Mammary epithelial cell (primary cell): ENCODE measurements at places on chromosomes 16 and 17.

GRCh38 chr17:80446645-80447405, 29.6 kb downstream of the NPTX1 start:
- DNase-seq = peak; percentile 15

GRCh38 chr16:78436023-78436422, 336.6 kb downstream of the WWOX start:
- no peak for DNase-seq

DNA sequence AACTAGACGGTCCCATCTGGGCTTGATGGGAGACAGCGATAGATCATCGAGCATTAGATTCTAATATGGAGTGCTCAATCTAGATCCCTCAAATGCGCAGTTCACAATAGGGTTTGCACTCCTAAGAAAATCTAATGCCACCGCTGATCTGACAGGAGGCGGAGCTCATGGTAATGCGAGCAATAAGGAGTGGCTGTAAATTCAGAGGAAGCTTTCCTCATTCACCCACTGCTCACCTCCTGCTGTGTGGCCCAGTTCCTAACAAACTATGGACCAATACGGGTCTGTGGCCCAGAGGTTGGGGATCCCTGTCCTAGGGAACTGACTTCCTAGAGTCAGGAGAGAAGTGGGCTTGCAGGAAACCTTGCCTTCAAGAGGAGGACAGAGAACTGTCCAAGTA, 25.2 kb upstream of the AMZ2 start:
- no peak for DNase-seq

GRCh38 chr16:14545346-14545884, 84.6 kb downstream of the PARN start:
- DNase-seq = no peak

DNA sequence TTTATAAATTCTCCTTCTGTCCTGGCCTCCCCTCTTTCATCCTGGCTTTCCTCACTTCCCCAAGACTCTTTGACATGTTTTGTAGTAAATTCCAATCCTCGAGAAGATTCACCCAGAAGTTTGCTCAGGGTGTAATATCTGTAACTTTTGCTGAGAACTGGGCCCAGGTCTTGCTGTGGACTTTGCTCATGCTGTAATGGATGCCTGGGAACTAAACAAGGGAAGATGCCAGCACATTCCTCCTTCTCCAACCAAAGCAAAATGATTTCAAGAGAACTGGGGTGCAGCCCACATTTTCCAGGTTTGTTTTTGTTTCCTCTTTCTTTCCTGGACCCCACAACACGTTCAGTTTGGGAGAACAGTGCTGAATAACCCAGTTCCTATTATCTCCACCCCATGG, 6.6 kb upstream of the SALL1 start:
- DNase-seq = no peak
